ENCODE measurements at places on chromosomes 1 and 21.
A peak's percentile ranks its signal among the peaks of the same experiment; 100 is the strongest.

DNA sequence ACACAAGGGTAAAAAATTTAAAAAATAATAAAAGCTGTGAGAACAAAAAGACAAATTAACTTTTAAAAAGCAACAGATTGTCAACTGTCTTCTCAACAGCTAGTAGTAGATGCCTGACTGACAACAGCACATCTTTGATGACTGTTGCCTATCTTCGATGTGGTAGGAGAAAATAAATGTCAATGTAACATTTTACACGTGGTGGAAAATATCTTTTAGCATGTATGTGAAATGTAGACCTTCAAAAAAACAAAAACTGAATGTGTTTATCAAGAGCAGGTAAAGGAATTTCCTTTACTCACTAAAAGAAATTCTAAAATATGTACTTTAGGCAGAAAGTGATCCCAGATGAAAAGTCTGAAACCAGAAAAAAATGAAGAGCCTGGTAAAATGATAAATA is 42.9 kb downstream of the CD53 start:
- no peak for DNase-seq

- DNase-seq: no peak
Measured at GRCh38 chr1:65422241-65423203, 2.1 kb downstream of the LEPR start.

DNA sequence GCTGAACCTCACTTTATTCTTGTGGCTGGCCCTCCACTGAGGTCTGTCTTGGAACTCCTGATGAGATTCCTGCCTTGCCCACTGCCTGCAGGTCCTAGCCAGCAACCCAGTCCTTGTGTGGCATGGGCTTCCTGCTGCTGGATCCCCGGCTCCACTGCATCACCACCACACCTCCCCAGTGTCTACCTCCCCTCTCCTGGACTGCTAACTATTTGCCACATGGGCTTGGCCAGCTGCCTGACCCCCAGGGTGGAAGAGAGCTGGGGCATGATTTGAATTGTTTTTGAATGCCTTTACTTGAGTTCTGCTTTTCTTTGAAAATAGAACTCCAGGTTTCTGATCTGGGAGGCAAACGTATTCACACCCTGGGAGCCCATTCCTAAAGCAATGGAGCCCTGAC is 41.2 kb downstream of the SPAG17 start:
- no peak for DNase-seq

DNA sequence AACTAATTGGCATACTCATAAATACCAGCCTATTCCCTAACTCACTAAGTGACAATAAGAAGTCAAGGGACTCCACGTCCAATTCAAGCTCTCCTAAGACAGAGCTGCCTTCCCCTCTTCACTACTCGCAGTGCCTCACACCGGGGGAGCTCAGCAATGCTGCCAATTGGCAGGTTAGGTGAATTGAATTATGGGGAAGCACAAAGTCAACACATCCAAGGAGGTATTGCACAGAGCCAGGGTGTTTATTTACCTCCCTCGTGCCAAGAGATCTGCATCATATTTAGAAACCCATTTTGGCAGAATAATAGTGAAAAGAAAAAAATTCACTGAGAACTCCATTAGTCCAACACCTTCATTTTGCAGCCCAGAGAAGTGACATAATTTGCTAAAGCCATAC is 20.4 kb upstream of the TNR start:
- DNase-seq: no peak

DNA sequence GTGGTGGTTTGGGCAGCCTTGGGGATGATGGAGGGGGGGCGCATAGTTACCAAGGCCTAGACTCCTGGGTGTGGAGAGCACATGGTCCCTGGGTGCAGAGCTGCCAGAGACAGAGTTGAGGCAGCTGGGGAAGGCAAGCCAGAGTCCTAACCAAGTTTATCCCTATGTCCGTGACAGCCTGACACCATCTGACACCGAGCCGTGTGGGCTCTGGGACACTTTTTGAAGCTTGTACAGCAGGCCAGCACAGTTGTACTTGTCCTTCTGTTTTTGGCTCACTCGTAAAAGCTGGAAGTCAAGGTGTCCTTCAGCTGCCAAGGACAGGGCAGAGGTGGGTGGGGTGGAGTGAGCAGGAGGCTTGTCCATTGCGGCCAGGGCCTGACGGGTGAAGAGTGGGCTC is 28.5 kb downstream of the SLC26A9 start:
- DNase-seq: no peak

GRCh38 chr1:199356561-199356960 is 670.9 kb upstream of the NR5A2 start:
- DNase-seq: no peak

DNA sequence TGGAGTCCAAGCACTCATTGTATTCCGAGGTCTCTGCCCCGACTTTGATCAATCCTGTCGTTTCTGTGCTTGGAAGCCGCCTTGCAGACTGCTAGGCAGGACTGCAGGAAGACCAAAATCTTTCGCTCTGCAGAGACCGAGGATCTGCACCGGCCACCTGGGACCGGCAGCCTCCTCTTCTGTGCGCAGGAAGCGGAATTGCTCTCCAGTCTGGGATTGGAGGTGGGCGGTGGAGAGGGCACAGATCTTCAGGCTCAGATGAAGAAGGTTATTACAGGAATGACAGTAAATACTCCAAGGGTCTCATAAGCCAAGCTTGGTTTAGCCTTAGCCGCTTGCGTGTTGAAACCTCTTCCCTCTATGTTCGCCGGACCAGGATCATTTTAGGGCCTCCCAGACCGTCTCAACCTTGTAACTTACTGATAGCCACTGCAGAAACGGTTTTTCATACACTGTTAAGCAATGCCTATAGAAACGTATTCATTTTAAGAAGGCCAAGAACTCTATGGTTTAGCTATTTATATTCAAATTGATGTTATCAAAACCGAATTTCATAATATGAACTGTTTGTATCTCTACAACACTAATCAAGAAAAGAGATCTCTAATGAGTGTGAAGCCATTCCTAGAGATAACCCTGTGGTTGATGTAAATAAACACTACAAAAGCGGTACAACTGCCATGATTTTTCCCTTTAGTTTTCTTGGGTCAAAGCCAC is 1.1 kb downstream of the MIA3 start:
- no peak for DNase-seq

DNA sequence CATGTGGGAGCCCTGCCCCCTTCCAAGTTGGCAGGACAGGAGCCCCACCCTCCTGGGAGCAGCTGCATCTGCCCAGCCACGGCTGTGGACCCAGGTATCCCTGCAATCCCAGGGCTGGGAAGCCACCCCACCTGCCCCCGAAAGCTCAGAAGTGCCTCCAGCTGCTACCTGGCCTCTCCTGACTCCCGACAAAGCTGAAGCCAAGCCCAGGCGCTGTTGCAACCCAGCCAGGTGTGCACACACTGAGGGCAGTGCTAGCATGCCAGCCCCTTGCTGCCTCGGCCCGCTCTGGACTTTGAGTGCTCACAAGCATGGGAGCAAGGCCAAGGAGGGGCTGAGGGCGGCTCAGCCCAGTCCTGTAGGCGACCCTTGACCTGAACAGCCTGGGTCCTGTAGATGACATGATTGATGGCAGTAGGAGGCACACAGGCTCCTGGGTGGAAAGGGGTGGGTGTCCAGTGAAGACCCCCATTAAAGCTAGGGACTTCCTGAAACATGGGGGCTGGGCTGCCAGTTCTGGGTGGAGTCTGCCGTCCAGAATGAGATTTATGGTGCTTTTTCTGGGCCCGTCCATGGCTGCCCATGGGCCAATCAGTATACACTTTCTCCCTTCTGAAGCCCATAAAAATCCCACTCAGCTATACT is 2.8 kb upstream of the SSU72 start:
- no peak for DNase-seq

DNA sequence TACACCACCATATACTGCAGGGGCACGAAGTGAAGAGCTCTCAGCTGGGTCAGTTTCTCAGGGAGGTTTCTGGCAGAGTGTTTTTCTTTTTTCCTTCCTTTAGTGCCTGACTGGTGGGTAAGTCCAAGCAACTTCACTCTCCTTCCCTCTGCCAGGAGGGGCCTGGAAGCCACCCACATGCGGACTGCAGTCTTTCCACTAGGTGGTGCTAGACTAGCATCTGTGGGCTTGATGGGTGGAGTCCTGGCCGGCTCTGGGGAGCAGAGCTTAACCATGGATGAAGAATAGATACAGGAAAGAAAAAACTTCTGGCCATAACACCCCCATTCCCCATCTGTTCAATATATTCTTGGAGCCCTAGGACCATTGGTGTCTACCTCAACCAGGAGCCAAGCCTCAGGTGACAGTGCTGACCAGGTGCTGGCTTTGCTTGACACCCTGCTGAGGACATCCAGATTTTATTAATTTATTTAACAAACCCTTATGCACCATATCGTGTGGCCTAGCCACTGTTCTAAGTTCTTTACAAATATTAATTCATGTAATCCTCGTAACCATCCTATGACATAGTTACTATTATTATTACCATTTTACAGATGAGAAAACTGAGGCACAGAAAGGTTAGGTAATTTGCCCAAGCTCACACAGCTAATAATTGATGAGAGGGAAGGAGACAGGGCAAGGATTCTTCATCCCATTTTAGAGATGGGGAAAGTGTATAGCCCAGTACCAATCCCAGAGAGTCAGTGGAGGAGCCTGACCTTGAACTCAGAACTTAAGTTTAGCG is 126.7 kb upstream of the CSF3R start:
- peak; percentile 13 for DNase-seq

- no peak for DNase-seq
Measured at GRCh38 chr1:84390226-84390625, 8.1 kb upstream of the DNASE2B start.

DNA sequence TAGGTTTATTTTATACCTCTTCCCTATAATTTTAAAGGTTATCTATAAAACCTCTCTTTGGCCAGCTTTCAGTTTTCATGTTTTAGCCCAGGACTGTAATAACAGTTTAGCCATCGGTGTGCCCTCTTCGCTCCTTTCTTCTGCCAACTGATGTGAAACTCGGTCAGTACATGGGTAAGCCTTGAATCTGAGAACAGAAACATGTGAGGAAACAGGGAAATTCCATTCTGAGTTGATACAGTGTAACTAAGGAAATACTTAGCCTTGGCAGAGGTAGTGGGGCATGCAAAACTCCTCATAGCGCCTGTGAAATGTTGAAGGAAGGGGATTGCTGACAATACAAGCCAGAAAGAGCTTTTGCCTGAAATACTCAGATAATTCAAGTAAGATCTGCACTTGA is 465.2 kb downstream of the NCAM2 start:
- no peak for DNase-seq

GRCh38 chr21:31343680-31344480 is at the start of gene TIAM1:
Gene TIAM1 (minus strand): TSS chr21:31344261. CDS start chr21:31266972, 77,289 bp downstream.
- DNase-seq: no peak

- no peak for DNase-seq
Measured at GRCh38 chr1:62228136-62228882, 33.7 kb downstream of the L1TD1 start.

DNA sequence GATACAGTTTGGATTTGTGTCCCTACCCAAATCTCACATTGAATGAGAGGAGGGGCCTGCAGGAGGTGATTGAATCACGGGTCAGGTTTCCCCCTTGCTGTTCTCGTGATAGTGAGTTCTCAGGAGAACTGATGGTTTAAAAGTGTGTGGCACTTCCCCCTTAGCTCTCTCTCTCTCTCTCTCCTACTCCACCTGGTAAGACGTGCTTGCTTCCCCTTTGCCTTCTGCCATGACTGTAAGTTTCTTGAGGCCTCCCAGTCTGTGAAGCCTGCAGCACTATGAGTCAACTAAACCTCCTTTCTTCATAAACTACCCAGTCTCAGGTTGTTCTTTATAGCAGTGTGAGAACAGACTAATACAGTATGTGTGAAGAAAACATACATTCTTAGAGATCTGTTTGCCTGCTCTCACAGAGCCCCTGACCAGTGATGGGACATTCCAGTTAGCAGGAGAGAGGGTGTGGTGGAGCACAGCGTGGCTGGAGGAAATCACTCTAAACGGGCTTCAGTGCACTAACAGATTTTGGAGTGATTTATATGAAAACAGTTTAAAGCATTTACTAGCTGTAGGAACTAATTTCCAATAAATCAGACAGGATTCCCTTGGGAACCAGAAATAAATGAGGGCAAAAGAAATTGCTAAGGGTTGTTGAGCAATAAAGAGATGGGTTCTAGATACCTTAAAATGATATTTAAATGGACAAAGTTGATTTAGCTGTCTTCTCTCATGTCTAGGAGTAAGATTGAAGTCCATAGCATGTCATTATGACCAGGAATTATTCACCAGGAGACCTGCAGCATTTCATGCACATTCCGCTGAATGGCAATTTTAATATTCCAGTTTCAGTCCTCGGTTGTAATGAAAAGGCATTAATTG is 411.0 kb downstream of the CAMTA1 start:
- no peak for DNase-seq

DNA sequence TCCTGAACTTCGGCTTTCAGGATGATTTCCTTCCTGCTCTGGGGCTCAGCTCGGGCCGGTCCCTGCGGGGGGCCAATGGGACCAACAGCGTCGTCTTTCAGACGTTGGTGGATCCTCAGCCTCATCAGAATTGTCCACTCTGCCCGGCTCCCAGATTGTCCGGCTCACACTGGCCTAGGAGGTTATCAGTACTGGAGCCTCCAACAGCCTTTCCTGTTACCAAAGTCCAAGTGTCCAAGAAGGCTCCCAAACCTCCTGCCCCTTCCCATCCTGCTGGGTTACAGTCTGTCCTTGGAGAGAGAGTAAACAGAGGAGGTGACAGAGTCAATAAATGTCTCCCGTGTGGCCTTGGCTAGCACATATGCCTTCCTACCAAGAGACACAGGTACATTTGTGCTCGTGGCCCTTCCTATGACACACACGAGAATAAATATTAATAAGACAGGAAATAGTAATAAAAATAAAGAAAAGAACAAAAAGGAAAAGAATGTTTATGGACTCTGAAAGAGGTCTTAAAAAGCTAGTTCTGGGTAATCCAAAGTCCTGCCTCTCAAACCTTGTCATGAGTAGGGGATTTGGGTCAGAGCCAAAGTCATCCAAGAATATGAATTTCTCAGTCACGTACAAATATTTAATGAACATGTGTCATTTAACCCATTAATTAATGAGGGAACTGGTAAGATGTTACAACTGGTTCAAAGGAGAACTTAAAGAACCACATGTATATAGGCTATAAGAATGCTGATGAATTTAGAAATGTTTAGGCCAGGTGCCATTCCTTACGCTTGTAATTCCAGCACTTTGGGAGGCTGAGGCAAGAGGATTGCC is 80.8 kb upstream of the SLC2A1 start:
- no peak for DNase-seq

DNA sequence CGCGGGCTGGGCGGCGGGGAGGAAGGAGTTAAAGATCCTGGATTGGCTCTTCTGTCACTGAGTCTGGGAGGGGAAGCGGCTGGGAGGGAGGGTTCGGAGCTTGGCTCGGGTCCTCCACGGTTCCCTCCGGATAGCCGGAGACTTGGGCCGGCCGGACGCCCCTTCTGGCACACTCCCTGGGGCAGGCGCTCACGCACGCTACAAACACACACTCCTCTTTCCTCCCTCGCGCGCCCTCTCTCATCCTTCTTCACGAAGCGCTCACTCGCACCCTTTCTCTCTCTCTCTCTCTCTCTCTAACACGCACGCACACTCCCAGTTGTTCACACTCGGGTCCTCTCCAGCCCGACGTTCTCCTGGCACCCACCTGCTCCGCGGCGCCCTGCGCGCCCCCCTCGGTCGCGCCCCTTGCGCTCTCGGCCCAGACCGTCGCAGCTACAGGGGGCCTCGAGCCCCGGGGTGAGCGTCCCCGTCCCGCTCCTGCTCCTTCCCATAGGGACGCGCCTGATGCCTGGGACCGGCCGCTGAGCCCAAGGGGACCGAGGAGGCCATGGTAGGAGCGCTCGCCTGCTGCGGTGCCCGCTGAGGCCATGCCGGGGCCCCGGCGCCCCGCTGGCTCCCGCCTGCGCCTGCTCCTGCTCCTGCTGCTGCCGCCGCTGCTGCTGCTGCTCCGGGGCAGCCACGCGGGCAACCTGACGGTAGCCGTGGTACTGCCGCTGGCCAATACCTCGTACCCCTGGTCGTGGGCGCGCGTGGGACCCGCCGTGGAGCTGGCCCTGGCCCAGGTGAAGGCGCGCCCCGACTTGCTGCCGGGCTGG is at the start of gene NPR1:
Gene NPR1, plus strand, starts transcription at position 170 of the 818 bp plus-strand sequence. Its CDS starts 421 bp downstream, at position 591.
- DNase-seq: no peak
